ENCODE measurements at places on chromosomes 5 and 9.

GRCh38 chr5:92849756-92850155, 731.3 kb downstream of the NR2F1-AS1 start:
- no peak for DNase-seq

DNA sequence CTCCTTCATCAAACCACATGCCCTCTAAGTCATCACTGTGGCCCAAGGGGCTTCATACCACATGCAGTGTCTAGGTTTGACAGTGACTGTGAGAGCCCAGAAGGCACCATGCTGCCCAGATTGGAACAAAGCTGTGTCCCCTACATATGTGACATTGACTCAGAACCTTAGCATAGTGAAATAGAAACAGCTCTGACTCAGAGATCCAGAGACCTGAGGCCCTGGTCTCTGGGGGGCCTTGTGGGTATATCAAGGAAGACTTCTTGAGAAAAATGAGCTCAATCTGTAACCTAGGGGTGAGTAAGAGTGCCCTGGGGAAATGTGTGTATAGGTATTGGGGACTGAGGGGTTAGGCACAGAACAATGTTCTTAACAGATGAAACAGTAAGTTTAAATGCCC, 7.1 kb upstream of the ENTREP1 start:
- peak; percentile 7 for DNase-seq

DNA sequence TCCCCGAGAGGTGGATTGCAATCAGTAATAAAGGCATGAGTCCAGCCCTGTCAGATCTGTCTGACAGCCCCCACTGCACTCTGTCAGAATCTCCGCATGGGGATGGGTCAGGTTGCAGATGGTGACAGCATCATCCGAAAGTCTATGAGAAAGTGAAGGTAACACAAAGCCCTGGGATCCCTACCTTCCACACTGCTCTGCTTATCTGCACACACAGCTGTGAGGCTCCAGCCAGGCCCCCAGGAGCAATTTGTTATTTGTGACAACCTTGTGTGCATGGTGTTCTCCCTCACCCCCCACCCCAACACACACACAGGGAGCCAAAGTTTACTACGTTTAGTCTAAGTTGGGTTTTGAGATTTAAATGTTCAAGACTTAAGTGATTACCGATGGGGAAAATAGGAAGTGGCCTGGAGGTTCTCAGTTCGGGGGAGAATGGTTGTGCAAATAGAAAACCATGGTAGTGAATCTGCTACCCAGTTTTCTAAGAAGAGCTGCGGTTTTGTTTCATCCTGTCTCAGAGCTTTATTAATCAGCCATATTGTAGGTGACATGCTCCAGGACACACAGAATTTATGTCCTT, 92.7 kb downstream of the SV2C start:
- DNase-seq, result peak; percentile 4

DNA sequence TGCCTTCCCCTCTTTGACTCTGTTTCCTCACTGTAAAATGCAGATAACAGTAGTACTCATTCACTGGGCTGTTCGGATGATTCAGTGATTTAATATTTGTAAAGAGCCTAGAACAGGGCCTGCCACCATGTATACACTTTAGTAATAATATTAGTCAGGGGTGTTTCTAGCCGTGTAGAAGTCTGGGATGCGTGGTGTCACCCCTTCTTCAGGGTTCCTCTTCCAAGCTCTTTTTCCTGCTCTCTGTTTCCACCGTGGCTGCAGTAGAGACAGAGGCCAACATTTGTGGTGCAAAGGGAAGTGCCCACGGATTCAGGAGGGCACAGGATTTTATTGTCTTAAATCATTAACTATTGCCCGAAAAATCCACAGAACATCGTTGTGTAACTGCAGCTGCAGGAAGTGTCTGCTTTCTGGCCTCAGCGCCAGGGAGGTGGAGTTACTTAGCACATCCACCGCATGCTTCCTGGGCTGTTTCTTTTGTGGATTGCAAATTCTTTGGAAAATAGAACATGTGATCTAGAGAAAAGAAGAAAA, 61.7 kb downstream of the TRIO start:
- DNase-seq, result no peak

DNA sequence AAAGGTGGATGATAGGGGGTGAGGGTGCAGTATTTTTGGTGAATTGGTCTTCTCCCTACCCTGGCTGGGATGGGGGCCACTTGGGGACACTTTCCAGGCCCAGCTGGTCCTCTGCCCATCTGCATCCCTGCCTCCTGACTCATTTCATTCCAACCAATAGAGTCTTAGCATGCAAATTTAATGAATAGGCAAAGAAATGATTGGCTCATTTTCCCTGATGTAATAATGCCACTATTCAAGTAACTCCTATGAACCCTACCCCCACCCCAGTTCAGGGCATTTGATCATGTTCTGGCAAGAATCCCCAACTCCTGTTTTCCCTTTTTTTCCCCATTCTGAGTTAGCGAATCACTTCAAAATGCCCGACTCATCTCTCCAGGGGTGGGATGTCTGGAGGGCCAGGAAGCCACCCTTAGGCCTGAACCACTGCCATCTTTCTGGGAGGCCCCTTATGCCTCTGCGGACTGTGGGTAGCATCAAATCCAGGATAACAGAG, 56.7 kb downstream of the PCDH1 start:
- no peak for DNase-seq

DNA sequence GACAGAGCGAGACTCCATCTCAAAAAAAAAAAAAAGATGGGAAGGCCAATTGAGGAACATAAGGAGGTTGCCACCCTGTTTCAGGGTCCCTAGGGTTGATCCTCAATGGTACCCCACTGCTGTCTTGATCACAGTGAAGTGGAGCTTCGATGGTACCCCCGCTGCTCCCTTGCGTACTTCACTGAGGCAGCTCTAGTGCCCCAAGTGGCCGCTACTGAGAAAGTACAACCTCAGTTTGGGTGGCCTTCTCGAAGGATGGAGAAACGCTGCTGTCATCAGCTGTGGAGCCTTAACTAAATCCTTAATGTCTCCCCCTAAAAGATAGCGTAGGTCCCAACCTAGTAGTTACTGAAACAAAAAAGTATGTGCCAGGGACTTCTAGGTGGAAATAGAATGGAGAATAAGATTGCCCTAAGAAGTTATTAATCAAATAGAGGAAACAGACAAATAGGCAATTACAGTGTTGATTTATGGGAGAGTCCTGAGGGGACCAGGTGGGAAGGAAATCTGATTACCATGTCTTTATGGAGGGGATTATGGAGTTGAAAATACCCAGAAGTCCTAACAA, 6.3 kb downstream of the TESK1 start:
- DNase-seq, result peak; percentile 59

DNA sequence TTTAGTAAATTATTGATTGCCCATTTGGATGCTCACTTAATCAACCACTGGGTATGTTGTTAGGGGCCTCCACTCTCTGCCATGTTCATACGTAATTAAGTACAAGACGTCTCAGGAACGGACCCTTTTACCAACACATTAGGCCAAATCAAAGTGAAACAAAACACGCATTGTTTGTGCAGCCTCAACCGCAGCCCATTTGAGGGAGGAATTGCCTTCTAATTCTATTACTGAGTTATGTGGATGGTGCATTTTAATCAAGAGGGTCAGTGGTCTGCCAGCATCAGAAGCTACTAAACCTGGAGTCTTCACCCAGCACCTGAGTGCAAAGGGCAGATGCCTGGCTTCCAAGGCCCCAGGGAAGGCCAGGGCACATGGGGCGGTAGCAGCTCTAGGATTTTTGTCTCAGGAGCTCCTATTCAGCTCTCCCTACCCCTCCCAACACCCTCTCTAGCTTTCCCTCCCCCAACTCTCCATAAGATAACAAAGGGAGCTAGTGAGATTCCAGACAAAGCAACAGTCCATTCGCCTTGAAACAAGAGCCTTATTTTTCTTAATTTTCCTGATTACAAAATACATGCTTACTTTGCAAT, 7.9 kb upstream of the MED27 start:
- no peak for DNase-seq

DNA sequence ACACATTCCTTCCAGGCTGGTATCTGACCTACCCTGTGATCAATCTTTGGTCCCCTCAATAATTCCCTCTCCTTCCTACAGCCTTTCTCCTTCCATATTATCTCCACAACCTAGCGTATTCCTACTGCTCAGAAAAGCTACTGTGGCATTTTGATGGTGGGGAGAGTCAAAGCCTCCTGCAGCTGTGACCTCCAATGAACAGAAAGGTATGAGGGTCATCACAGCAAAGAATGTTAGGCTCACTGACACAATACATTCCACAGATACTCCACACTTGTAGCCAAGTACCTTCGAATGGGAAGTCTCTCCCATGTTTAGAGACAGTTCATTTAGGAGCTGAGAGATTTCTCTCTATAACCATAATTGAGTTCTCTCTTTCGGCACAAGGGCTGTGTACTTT, 5.9 kb downstream of the FBN2 start:
- DNase-seq, result no peak

DNA sequence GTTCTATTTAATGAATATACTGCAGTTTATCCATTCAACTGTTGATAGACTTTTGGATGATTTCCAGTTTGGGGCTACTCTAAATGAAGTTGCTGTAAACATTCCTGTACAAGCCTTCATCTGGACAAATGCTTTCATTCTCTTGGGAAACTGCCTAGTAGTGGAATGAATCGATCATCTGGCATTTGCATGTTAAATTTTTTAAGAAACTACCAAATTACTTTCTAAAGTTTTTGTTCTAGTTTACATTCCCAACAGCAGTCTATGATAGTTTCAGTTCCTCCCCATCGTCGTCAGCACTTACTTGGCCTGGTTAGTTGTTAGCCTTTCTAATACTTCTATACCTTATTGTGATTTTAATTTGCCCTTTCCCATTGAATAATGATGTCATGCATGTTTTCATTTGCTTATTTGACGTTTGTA, 306.3 kb downstream of the FER start:
- no peak for DNase-seq

- no peak for DNase-seq
Measured at GRCh38 chr5:132086277-132086794, 12.7 kb downstream of the CSF2 start.

- DNase-seq, result no peak
Measured at GRCh38 chr9:136775191-136775590, 10.9 kb upstream of the LCN15 start.

DNA sequence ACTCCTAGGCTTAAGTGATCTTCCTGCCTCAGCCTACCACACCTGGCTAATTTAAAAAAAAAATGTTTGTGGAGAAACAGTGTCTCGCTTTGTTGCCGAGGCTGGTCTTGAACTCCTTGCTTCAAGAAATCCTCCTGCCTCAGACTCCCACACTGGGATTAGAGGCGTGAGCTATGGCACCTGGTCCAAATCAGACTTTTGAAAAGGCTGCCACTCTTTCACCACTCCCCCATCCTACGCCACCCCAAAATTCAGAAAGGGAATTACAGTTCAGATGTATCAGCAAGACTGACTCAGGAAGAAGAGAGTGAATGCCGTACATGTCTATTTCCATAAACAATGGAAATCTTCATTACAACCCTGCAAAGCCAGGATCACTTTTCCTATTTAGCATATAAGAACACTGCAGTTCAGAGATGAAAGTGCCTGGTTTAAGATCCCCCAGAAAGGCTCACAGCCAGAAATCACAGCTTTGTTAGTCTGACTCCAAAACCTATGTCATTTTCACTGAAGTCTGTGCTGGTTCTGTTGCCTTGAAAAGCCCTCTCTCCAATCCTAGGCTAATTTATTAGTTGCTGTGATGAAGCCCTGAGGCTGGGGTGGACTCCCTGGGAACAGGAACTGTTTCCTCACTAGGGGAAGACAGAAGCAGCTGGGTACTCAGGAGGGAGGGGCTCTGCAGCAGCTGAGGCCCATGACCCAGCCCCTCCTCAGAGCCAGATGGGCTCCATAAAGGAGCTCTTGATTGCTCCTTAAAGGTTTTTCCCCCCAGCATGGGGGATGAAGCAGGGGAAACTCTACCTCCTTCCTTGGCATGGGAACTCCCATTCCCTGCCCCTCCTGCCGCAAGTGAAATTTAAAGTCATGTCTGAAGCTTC, 3.1 kb downstream of the FBLL1 start:
- no peak for DNase-seq

- DNase-seq, result no peak
Measured at GRCh38 chr5:129367883-129368282, 92.2 kb upstream of the ADAMTS19 start.

DNA sequence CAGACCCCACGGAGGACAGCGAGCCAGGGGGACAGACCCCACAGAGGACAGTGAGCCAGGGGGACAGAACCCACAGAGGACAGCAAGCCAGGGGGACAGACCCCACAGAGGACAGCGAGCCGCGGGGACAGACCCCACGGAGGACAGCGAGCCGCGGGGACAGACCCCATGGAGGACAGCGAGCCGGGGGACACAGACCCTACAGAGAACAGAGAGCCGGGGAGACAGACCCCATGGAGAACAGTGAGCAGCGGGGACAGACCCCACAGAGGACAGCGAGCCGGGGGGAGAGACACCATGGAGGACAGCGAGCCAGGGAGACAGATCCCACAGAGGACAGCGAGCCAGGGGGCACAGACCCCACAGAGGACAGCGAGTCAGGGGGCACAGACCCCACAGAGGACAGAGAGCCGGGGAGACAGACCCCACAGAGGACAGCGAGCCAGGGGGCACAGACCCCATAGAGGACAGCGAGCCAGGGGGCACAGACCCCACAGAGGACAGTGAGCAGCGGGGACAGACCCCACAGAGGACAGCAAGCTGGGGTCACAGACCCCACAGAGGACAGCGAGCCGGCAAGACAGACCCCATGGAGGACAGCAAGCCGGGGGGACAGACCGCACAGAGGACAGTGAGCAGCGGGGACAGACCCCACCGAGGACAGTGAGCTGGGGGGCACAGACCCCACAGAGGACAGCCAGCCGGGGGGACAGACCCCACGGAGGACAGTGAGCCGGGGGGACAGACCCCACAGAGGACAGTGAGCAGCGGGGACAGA, 4.4 kb upstream of the ZDHHC11 start:
- DNase-seq, result no peak

DNA sequence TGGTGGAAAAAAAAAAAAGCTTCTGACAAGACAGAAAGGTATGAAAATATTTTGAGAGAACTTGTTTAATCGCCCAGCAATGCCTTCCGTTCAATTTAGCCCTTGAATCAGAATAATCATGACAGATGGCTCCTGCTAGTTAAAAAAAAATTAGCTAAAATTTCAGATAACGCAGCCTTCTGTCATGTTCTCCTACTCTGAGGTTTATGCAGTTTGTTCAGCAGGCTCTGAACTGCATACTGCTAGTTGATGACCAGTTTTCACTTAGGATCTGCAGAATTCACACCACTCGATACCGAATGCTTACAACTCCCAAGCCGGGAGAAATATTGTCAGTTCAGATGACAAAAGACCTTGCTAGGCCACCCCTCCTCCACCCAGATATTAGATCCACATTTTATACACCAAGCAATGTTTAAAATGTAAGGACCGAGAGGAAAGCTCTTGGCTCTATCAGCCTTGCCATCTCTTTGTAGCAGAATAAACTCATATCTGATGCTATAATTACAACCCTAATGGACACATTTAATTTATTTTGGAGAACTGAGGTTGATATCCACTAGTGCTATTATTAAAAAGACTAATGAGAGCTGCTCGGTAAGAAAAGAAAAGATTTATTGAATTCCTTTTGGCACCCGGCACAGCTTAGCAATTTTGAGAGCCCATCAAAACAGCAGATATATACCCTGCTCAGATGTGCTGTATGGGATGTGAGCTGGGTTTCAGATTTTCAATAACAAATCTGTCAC, 322.8 kb downstream of the GLIS3 start:
- DNase-seq, result no peak
